Activated CD4-positive, alpha-beta T cell treated with anti-CD3 and anti-CD28 coated beads for 24 hours (primary cell): ENCODE measurements at places on chromosomes 13 and 19.
A peak's percentile ranks its signal among the peaks of the same experiment; 100 is the strongest.

- no peak for DNase-seq
Observed at GRCh38 chr19:18904334-18905057, 8.5 kb upstream of the CERS1 start.

DNA sequence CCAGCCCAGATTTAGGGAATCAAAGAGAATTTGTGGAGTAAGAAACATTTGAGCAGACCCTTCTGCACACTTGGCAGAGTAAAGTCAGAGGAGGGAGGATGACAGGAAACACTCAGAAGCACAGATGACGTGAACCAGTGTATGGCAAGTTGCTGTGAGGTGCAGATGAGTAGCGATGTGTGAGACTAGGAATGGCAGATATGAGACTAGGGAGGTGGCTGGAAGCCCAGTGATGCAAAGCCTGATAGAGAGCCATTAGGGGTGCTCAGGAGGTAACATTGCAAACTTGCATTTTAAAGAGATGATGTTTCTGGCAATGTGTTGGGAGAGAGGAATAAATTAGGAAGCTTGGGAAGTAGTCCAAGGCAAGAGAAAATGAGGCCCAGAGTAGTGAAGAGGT, 44.0 kb downstream of the PCDH17 start:
- DNase-seq, result no peak

DNA sequence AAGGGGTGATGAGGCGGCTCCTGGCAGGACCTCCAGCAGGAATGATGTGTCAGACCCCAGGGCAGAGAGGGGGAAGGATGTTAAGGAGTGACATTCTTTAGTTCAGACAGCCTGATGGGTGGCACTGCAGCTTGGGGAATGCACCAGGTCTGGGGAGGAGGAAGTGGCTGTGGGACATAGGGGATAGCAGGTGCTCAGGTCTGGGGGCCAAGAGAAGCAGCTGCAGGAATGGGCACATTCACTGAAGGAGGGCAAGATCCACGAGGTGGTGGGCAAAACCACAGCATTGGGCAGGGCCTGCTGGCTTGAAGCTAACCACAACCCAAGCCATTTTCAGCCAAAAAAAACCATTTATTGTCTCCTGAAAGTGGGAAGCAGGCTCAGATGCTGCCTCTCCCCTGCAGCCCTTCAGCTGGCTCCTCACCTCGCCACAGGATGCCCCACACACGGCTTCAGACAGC, 26.5 kb downstream of the COMP start:
- no peak for DNase-seq

GRCh38 chr13:107373551-107373950, 805.6 kb upstream of the ARGLU1 start:
- no peak for DNase-seq

- DNase-seq, result no peak
Observed at GRCh38 chr13:30968846-30969245, 36.4 kb downstream of the TEX26 start.

DNA sequence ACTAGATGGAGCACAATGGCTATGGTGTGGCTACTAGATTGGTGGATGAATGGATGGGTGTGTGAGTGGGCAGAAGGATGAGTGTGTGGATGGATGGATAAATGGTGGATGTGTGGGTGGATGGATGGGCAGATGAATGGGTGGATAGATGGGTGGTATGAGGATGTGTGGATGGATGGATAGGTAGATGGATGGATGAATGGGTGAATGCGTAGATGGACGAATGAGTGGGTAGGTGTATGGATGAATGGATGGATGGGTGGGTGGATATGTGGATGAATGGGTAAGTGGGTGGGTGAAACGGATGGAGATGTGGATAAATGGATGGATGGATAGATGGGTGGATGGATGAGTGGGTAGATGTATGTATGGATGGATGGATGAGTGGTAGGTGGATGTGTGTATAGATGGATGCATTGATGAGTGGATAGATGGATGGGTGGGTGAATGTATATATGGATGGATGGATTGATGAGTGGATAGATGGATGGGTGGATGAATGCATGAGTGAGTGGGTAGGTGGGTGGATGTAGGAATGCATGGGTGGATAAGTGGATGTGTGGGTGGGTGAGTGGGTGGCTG, 114.2 kb downstream of the TEX29 start:
- DNase-seq, result no peak

GRCh38 chr19:11581740-11582139, 4.3 kb upstream of the ACP5 start:
- DNase-seq, result peak; percentile 34

DNA sequence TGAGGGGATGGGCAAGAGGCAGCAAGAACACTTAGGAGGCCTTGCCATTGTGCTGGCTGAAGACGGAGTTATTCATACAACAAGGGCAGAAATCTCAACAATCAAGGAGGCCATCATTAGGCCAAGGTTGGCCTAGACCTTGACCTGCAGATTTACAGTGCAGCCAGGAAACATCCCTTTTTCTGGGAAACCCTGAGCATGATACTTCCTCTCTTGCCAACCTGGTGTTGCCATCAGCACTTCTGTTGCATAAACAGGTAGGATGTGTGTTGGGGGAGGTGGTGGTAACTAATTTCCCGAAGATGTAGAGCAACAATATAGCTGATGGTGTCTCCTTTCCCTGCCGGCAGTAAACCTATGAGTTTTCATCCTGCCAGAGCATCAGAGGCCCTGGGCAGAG, 8.0 kb downstream of the TMEM272 start:
- no peak for DNase-seq

DNA sequence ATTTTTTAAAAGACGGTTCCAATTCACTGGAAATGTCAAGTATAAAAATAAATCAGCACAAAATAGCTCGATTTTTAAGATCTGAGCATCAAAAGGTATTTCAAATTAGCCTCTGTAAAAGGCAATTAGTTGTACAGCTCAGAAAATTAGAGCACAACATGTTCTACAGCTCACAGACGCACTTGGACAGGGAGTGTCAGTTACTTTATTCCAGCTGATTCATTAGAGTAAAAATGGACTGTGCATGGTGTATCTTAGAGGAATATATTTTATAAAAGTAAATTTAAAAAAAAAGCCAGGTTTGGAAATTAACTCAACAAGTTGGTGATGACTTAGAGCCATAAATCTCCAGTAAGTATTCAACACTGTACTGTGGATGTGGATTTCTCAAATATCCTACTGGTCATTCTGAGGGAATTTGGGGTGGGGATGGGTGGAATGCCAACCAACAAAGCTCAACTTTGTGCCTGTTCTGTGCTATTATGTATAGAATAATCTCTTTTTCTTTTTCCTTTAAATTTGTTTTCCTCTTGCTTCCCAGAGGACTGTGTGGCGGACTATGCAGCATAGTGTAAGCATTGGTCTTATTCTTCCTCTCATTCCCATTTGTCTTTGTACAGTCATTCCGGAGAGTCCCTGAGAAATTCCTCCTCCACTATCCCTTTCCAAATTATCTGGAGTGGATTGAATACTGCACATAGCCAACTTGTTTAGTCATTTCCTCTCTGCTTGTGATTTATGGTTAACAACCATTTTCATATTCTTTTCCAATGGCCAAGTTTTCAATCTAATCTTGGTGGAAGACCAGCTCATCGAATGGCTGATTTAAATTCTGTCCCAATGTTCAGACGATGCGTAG, 169.3 kb downstream of the DCT start:
- no peak for DNase-seq

GRCh38 chr13:38641164-38641948, 45.5 kb upstream of the FREM2 start:
- DNase-seq, result no peak

- no peak for DNase-seq
Observed at GRCh38 chr19:35351411-35352176, 3.9 kb downstream of the FFAR1 start.

DNA sequence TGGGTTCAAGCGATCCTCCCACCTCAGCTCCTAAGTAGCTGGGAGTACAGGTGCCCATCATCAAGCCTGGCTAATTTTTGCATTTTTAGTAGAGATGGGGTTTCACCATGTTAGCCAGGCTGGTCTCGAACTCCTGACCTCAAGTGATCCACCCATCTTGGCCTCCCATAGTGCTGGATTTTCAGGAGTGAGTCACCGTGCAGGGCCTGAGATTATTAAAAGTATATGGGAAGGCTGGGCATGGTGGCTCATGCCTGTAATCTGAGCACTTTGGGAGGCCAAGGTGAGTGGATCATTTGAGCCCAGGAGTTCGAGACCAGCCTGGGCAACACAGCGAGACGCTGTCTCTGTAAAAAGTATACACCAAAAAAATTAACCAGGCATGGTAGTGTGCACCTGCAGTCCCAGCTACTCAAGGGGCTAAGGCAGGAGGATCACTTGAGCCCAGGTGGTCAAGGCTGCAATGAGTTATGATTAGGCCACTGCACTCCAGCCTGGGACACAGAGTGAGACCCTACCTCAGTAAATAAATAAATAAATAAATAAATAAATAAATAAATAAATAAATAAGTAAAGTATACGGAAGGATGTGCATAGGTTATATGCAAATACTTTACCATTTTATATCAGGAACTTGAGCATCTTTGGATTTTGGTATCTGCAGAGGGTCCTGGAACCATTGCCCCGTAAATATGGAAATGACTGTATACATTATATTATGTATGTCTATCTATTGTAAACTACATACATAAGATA, 854 bp downstream of the IL12RB1 start:
- no peak for DNase-seq

- peak; percentile 94 for DNase-seq
Observed at GRCh38 chr19:6632002-6632621, 37.8 kb downstream of the TNFSF14 start.

- DNase-seq, result no peak
Observed at GRCh38 chr19:17915940-17916593, 16.7 kb upstream of the CCDC124 start.

DNA sequence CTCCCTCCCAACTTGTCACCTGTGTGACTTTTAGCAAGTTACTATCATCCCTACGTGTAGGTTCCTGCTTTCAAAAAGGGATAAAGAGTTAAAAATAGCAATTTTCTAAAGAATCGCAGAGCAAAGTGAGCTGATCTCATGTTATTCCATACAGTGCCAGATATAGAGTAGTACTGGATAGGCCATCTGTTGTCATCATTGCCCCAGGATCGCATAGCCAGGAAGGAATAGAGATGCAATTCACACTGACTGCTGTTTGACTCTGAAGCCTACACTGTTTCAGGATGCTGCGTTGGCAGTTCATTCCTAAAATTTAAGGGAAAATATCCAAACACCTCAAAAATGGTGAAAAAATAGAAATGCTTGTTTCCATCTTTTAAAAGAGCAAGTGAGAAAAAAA, 138.9 kb downstream of the SHISA2 start:
- no peak for DNase-seq

- DNase-seq, result no peak
Observed at GRCh38 chr13:80577285-80577684, 236.4 kb upstream of the SPRY2 start.

DNA sequence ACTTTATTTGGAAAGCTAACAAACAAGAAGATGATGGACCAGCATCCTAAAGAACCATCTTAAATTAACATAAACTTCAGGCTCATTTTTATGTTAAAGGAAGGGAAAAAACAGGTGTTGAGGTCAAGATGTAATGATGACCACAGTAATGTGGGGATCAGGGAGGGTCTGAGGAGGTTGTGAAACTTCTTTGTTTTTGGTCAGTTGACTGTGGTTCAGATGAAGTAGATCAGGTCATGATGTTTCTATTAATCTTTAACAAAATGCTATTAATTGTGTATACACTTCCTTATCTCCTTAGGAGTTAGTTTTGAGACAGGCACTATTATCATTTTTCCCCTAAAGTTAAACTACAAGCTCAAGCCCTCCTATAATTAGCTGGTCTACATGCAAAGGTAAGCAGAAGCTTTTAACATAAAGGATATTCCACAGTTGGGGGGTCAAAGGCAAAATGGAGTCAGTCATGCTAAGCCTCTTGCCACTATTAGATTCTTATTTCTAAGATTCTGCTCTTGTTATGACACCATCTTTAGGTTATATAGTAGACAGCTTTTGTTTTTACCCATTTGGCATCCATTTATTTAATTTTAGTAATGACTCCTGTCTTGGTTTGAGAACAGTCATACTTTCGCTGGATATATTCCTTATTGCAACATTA, 800.1 kb upstream of the PCDH9 start:
- no peak for DNase-seq

DNA sequence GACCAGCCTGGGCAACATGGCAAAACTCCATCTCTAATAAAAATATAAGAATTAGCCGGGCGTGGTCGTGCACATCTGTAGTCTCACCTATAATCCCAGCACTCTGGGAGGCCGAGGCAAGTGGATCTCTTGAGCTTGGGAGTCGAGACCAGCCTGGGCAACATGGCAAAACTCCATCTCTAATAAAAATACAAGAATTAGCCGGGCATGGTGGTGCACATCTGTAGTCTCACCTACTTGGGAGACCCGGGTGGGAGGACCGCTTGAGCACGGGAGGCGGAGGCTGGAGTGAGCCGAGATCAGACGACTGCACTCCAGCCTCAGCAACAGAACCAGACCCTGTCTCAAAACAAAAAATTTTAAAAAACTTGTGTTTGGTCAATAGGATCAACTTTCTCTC, 7.7 kb downstream of the SLC25A30 start:
- DNase-seq, result no peak

- DNase-seq, result no peak
Observed at GRCh38 chr13:66693656-66694055, 536.5 kb downstream of the PCDH9 start.

DNA sequence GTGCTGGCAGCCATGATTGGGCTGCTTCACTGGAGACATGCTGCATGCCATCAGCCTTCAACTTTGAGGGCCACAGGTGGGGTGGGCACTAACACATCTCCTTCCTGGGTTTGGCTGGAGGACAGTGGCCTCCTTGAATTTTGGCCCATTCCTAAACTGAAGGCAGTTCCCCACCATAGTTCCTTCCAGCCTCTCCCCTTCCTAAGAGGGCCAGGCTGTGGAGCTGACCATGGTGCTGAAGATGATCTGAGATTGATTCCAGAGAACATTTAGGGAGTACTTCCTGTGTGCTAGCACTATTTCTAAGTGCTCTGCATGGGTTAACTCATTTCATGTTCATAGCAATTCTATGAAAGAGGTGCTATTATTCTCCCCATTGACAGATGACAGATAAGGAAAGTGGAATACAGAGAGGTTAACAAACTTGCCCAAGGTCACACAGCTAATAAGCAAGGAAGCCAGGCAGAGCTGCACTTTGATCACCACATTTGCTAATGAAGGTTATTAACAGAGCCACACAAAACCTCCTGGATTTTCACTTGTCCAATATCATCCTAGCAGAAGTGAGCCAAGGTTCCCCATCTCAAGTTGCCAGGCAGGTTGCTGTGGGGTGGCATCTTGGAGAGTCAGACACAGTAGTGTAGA, 175.3 kb downstream of the ZIC5 start:
- DNase-seq, result no peak

- DNase-seq, result no peak
Observed at GRCh38 chr19:2274931-2275535, 6.9 kb downstream of the PEAK3 start.

- DNase-seq, result no peak
Observed at GRCh38 chr19:18408053-18408476, 10.6 kb upstream of the LRRC25 start.

- DNase-seq, result no peak
Observed at GRCh38 chr13:48316826-48317510, 13.4 kb downstream of the RB1 start.

GRCh38 chr13:58093394-58093793, 461.9 kb downstream of the PCDH17 start:
- DNase-seq, result no peak
